Stimulated activated CD8-positive, alpha-beta memory T cell treated with anti-CD3 and anti-CD28 coated beads, Interleukin-2, amount 100 ng/mL, for 48 hours (primary cell): ENCODE measurements at places on chromosomes 1 and 21.

DNA sequence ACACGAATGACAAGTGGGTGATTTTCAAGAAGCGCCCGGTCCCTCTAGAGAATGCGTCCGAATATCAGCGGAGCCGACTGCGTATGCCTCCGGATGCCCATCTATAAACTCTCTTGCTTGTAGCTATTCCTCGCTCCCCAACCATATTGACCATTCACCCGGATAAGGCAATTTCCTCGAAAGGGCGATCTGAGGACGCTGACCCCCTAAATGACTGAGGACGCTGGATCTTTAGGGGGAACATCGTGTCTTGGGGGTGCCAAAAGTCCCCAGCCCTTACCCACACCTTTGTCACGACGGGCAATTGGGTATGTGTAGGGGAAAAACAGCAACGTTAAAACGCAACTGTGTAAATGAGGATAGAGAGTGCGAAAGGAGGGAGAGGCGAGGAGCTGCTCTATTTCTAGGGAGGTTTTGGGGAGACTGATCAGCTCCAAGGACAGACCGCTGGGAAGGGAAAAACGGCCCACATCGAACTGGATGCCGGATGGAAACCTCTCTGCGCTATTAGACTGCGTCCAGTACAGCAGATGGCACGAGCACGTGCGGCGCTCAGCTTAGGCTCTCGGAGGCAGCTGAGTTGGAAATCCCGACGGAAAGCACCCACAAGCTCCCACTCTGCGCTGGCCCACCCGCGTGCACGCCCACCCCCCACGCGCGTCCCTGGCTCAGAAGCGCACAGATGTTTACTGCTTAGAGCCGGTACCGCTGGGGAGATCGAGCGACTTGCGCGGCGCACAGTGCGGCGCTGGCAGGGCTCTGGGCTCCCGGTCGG is 2.9 kb upstream of the PRRX1 start:
- DNase-seq: no peak

DNA sequence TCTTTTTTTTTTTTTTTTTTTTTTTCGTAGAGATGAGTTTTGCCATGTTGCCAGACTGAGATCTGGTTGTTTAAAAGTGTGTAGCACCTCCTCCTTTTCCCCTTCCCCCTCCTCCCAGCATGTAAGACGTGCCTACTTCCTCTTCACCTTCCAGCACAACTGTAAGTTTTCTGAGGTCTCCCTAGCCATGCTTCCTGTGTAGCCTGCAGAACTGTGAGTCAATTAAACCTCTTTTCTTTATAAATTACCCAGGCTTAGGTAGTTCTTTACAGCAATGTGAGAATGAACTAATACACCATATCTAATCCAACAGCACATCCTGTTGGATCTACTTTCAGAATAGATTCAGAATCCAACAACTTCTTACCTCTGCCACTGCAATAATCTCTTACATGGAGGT is 111.1 kb downstream of the CLIC6 start:
- no peak for DNase-seq

DNA sequence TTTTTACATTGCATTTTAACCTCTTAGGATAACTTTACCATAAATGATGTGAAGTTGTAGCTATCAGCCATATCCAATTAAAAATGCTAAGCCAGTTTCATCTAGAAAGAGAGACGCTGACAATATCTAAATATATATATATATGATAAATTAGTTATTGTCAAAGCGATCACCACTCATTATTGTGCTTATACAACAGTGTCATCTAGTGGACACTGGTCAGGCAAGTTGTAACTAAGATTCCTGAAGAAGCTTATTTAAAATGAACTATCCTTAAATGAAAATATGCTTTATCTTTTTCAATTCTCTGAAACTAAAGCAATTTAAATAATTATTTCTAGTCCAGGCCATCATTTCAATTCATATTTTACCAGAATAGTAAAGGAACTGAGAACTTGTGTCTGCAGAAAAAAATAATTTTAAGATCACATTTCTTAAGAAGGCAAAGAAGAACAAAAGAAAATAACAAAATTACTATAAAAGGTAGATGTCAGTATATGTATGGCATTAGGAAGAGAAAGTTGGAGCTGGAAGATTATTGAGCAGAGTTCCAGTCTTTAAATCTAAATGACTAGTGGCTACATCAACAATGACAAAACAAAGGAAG is 193.3 kb upstream of the SNX7 start:
- no peak for DNase-seq

GRCh38 chr1:3186526-3186921 is 117.5 kb downstream of the PRDM16 start:
- DNase-seq: no peak

DNA sequence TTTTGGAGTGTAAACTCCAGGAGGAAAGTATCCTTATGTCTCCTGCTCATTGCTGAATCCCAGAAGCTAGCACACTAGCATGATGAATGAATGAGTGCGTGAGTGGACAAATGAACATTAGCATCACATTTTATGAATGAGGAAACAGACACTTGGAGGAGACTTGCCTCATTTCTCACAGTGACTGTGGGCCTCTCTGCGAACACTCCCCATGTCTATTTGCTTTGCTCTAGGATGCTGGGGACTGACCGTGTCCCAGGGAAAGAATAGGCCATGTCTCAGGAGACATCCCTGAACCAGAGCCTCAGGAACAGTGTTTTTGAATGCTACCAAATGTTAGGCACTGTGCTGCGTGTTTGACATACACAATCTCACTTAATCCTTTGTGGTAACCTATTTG is 140.9 kb downstream of the OMA1 start:
- DNase-seq: no peak

GRCh38 chr1:56409112-56409691 is 170.2 kb downstream of the PLPP3 start:
- DNase-seq: no peak
